NCI-H345 (cell line): ENCODE measurements at places on chromosomes 1 and 21.

- no peak for DNase-seq
These were observed 481 bp downstream of the TAL1 start for GRCh38 chr1:47231301-47232186.

- DNase-seq = no peak
These were observed 5.7 kb downstream of the PLA2G4A start for GRCh38 chr1:186834399-186834958.

DNA sequence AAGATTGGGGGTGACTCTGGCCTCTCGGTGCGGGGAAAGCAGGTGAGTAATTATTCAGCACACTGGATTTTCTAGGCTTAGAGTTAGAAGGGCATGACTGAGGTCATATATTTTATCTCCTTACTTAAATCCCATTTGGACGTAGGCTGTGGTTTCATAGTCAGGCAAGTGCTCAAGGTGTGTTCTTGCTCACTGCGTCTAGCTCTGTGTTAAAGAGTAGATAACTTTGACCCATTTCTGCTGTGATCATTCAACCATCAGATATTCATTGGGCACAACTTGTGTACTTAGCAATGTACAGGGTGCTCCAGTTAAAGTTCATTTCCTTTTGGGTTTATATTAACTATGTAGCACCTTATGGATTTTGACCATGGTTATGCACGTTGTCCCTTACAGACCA is 14.6 kb downstream of the PFKFB2 start:
- DNase-seq = no peak

DNA sequence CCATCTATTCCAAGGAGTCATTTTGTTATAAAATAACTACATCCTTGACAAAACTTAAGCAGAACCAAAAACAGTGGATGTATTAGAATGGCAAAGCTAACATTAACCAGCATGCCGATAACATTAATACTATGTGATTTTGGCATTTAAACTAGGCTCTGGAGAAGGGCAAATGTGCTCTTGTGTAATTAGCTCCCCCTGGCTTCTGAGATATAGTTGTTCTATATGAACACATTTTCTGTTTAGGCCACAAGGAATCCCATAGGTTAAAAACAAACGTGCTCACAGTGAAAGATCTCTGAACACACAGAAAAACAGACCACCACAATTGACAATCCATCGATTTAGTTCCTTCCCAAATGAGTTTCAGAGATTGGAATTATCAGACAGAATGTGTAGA is 57.4 kb upstream of the TARS2 start:
- DNase-seq = peak; percentile 20

DNA sequence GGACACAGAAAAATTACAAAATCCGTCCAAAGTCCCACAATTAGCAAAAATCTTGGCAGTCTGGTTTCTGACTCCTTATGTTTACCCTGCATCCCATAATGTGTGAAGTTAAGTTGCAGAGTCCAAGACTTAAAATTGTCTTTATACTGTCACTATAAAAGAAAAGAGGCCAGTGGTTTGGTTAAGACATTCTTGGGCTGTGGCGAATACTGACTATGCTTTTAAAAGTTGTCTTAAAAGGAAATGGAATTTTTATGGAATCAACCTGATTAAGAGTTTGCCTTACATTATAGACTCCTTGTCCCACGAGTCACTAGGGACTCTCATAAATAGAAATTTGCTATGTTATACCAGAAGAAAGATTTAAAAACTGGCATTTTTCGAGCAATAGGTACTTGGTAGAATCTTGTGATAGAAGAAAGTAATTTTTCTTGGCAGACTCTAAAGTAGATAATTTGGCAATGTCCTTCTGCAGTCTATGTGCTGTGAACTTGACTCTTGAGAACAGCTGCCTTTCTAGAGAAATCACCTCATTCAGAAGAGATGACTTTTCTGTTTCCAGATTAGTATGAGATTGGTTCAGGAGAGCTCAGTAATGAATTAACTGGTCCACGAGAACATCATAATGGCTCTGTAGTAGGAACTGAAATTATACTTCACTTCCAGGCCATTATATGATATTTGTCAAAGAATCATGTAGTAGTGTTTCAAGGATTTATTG is 31.8 kb downstream of the NTNG1 start:
- DNase-seq = no peak

GRCh38 chr1:207081088-207081487 is 7.6 kb upstream of the C4BPB start:
- DNase-seq = no peak

- no peak for DNase-seq
These were observed 4.2 kb downstream of the TMEM51 start for GRCh38 chr1:15157524-15158399.

DNA sequence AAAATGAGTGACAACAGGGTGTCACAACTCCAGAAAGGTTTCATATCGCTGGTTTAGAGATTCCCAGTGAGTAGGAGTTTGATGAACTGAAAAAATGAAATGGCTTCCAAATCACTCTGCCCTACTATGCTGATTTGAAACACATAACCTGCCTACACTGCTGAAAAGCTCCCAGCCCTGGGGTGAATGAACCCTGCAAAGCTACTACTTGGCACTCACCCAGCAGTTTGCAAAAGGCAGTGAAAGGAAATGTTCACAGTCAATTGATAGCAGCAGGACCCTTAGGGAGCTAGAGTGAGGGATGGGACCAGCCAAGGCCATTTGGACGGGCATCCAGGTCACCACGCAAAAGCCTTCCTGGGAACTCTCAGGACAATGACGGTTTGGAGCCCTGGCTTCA is 44.4 kb upstream of the SRP9 start:
- DNase-seq = peak; percentile 75

- no peak for DNase-seq
These were observed 1.2 kb downstream of the ATP2B4 start for GRCh38 chr1:203627851-203628200.

DNA sequence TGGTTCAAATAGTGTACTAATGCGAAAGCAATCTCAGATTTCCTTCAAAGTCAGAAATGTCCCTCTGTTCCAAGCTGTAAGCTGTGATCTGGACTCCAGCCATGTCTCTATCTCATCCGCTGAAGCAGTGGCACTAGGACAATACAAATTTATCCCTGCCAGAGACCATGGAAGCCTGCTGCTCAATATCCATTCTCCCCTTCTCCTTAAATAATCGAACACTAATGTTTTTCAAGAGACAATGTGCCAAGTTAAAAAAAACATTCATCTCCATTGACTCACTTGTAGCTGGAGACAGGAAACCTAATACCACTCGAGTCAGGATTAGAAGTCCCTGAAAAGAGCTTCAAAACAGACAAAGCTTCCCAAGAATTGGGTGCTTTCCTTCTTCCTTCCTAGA is 38.5 kb upstream of the PGBD5 start:
- DNase-seq = peak; percentile 15

- no peak for DNase-seq
These were observed 18.6 kb downstream of the MKNK1 start for GRCh38 chr1:46585312-46585938.

- no peak for DNase-seq
These were observed 14.0 kb downstream of the LAPTM5 start for GRCh38 chr1:30743584-30744059.

- no peak for DNase-seq
These were observed 116.3 kb upstream of the HNRNPU start for GRCh38 chr1:244980605-244981004.

DNA sequence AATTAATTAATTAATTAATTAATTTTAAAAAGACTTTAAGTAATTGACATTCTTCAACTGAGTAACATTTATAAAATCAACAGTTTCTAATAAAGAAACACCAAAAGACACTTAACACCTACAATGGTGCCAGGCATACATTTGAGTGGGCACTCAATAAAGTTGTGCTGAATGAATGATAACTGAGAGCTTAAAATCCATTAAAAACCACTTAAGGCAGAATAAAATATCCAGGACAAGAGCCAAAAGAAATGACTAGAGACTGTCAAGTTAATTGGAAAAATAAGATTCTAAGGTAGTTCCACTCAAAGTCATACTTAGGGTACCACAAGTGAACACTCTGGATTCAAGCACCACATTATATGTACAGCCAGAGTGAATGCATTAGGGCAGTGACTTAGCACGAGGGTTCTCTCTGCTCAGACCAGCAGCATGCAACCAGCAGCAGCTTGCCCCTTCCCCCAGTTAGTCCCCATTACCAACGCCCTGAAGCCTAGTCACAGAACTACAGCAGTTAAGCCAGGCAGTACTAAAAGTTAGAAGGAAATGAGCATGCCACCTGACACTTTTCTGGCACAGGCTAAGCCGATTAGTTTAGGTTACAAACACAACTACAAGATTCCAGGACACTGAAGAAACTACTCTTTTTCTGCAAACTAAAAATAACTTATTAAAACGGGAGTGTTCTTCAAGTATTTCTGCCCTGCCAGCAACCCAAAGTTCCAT is 46.5 kb downstream of the LUZP1 start:
- no peak for DNase-seq

DNA sequence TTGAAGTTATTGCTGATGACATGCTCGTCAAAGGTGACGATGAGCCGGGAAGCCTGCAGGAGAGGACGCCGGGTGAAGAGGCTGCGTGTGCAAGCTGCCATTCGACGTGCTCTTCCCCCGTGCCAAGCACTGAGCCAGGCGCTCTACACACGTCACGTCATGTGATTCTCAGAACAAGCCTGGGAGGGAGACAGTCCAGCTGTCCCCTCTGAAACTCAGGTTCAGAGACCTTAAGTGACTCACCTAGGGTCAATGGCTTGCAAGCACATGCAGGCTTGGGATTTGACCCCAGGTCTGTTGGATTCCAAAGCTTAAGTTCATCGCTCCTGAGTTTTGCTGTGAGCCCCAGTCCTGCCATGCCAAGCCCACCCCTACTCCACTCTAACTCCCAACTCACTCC is 57.1 kb downstream of the RAP1GAP start:
- no peak for DNase-seq

DNA sequence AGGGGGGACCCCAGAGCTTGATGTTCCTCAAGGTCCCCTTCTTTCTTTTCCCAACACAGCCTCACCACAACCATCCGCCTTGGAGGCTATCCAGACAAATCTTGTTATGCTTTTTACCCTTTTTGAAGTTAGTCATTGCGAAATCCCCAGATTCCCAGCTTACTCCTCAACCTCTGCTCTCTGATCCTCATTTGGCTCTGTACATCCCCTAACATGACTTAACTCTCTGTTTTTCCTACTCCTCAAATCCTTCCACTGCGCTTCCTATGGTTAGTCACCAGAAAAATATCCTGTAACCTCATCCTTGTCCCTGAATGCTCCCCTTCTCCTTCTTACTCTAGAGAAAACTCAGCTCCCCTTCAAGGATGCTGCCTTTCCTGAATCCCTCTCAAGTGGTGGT is 189.1 kb upstream of the POU3F1 start:
- no peak for DNase-seq

GRCh38 chr1:47786316-47786715 is 210.9 kb downstream of the TRABD2B start:
- no peak for DNase-seq
